COR-L47 (cell line): ENCODE measurements at places on chromosomes 5 and 9.
A peak's percentile ranks its signal among the peaks of the same experiment; 100 is the strongest.

GRCh38 chr5:171841984-171842776, 56.6 kb downstream of the SMIM23 start:
- no peak for DNase-seq

DNA sequence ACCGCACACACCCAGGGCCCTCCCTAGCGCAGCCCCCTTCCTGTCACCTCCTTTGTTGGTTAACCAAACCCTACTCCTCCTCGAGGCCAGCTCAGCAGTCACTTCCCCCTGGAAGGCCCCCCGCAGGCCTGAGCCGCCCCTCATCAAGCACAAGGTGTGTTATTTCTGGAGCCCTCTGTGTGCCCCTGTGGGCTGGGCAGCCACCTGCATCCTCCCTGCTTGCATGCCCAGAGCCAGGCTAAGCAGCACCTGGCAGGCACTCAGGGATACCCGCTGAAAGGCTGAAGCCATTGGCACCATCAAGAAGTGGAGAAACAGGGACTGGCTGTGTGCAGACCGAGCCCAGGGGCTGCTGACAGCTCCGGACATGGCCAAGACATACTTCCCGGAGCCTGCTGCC, 121.8 kb downstream of the ZNF354C start:
- DNase-seq: no peak

DNA sequence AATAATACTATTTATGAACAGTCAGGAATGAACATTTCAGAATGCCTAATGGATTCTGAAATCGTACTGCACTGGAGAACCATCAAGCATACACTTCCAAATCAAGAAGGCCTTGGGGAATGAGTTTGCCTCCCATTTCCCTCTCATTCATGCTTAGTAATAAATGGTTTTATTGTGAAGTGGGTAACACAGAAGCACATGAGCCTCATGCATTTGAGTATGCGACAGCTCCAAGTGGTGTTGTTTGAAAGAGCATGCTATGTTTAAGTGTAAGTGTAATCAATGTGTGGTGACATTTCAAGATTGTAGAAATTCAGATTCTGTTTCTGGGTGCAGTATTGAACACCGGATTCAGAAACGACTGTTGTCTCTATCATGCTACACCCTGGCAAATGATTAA, 60.0 kb downstream of the SGCD start:
- DNase-seq: no peak

DNA sequence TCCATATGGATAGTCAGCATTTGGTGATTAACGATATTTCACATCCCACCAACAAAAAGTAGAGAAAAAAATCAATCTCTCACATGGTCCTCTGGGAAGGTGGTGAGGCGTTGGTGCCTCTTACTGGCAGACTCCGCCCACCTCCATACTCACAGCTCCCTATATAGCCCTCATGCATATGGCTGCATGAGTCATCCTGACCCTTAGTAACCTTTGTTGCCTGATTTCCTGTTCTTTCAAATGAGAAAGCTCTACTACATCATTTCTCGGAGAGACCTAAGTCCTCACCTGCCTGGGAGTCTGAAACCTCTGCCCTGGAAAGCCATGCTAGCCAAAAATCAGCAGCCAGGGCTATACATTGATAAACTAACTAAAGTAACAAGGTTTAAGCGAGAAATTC, 33.3 kb upstream of the ABCA1 start:
- DNase-seq: no peak

GRCh38 chr5:61991430-61991829, 314.6 kb upstream of the KIF2A start:
- DNase-seq: peak; percentile 23

DNA sequence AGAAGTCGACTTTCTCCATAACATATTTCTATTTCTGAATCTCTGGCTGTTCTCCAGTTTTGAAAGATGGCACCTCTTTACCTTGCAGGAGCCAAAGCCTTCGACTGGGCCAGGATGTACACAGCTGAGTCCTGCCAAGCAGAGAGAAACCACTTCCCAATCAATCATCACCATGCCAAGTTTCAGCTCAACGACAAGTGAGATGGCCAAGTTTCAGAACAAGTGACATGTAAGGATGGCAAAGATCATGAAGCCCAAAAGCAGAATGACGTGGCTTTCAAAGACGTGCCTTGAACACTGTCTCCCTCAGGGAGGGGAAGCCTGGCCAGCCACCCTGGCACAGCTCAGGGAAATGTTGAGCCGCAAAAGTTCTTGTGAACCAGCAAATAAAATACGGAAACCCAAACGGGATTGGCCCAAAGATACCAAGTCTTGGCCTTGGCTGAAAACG, 17.7 kb downstream of the STK10 start:
- no peak for DNase-seq

GRCh38 chr9:744790-745484, 96.6 kb upstream of the DMRT1 start:
- DNase-seq: no peak

- DNase-seq: no peak
Observed at GRCh38 chr9:122364783-122365150, 6.1 kb upstream of the PTGS1 start.

- DNase-seq: no peak
Observed at GRCh38 chr5:140962190-140962589, 4.1 kb upstream of the PCDHAC2 start.

- DNase-seq: no peak
Observed at GRCh38 chr5:113084402-113085083, 107.9 kb downstream of the DCP2 start.

DNA sequence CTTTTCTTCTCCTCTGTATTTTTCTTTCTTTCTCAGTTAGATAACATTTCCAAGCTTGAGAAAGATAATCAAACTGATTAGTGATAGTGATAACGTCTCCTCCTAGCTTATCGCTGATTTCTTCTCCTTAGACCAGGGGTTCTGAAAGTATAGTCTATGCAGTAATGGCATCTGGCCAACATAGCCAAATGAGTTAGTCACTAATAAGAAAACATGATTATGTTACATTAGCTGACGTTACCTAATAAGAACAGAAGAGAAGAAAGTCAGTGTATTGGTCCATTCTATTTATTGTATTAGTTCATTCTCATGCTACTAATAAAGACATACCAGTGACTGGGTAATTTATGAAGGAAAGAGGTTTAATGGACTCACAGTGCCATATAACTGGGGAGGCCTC, 111.2 kb downstream of the STRBP start:
- DNase-seq: no peak

DNA sequence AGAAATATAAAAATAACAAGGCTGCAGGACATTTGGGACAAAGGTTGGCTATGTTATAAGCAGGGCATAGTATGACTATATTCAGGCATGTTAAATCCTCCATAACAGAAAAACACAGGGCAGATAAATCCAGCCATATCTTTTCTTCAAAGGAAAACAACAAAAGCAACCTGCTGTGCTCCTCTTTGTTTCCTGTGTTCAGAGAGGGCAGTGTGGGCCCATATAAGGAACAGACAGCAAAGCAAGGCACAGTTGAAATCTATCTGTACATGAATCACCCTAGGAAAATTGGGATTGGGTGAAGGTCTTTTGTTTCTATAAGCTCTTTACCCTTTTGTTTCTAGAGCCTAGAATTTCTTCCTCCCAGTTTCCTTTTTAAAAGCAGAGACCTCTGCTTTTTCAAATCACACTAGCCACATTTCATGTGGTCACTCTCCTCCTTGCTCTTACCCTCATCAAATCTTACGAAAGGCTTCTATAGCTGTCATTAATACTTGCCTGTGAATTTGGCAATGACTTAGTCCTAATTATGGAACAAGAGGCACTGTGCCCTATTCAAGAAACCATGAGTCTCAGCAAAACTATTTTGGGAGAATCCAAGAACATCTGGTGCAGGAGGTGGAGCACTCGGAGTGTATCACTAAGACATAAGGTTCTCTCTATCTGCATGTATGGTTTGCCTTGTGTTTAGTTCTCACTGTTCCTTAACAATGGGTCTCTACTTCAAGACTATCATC, 1.8 kb downstream of the GZMA start:
- DNase-seq: no peak

GRCh38 chr9:112261133-112261532, 72.3 kb downstream of the PTBP3 start:
- DNase-seq: no peak

DNA sequence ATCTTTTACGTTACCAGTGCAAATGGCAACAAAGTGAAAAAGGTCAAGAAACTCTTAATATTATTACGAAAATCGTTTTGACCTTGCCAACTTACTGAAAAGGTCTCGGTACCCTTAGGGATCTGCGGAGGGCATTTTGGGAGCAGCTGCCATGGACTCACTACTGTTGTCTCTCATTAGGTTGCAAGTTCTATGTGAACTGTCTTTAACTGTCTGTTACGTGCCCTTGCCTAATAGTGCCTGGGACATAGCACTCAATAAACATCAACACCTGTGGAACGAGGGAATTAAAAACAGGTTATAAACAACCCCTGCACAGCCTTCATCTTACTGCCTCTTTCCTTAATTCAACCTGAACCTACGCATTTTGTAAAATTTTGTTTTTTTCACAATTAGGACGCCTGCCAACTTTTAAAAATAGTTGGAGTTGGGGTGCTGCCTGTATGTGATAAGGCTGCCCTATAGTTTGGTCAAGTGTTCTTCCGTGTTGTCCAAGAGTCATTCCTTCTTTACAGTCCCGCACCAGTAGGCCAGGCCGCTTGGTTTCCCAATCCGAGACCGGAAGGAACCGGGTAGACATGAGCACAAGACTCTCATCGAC, 527 bp upstream of the SREK1 start:
- no peak for DNase-seq

DNA sequence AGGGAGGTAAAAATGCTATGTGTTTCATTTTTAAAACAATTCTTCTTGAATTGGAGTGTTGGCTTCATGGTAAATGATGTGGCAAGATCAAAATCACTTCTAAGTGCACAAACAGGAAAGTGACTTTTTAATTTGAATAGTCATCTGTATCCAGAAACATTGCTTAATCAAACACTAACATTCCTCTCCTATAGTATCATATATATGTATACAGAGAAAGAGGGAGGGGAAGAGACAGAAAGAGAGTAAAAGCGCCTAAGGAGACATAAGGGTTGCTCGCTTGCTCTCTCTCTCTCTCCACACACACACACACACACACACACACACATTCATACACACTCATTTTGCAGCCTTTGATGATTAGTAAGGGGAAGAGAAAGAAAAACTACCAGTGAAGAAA, 95.4 kb upstream of the PRDM9 start:
- DNase-seq: no peak

DNA sequence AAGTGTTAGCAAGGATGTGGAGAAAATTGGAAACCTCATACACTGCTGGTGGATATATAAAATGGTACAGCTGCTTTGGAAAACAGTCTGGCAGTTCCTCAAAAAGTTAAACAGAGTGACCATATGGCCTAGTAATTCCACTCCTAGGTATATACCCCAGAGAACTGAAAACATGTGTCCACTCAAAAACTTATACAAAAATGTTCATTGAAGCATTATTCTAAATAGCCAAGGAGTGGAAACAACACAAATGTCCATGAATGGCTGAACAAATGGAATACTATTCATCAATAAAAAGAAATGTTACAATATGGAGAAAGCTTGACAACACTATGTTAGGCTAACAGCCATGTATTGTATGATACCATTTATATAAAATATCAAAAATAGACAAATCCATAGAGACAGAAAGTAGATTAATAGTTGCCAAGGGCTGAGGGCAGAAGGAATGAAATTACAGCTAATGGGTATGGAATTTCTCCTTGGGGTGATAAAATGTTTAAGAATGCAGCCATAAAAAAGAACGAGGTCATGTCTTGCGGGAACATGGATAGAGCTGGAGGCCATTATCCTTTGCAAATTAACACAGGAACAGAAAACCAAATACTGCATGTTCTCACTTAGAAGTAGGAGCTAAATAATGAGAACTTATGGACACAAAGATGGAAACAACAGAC, 33.6 kb upstream of the FBP1 start:
- no peak for DNase-seq

GRCh38 chr5:8685704-8686103, 816.8 kb downstream of the MTRR start:
- DNase-seq: peak; percentile 33

- DNase-seq: no peak
Observed at GRCh38 chr9:81128701-81129100, 560.6 kb downstream of the TLE1 start.

DNA sequence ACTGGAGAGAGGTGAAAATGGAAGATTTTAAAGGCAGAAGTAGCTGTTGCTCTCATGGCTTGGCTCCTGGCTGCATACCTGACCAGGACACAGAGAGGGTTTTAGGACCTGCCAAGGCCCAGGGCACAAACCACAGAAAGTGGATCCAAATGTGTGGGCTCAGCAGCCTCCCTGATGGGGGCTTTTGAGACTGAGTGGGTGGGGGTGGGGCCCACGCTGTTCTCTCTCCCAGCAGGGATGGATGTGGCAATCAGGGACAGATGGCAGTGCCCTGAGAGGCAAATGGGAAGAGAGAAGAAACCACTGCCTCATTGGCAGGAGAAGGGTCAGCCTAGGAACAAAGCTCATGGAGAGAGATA, 34.9 kb upstream of the TIFAB start:
- no peak for DNase-seq

DNA sequence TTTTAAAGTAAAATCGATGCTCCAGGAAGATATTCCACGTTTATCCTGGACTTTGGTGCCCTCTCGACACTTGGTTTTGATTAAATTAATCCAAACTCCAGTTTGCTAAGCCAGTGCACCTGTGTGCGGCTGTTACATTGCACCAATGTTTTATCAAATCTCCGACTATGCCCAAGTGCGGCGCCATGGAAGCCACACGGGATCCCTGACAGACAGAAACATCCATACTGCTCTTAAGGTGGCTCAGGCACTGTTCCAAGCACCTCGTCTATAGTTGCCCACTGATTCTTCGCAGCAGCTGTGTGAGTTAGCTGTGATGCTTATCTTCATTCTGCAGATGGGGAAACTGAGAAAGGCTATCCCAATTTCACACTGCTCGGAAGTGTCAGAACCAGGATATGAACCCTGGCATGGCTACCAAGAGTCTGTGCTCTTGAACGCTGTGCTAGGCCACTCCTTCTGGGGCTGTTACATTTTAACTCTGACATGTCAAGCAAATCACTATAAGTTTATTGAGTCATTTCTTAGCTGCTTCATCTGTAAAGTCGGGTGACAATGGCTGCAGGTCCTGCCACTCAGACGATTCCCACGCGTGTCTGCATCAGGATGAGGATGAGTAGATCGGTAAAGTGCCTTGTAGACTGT, 113.0 kb downstream of the ADAMTS2 start:
- no peak for DNase-seq

GRCh38 chr5:151569132-151570046, 21.7 kb downstream of the FAT2 start:
- no peak for DNase-seq
